ENCODE measurements at places on chromosomes 1 and 21. TPM values are rescaled to one million over a fixed set of nuclear protein-coding genes. Genes with fewer than 3 reads are reported as not detected.

Gene TMEM52
- 5.9 TPM for total RNA-seq

- H3K4me1 ChIP-seq, result no peaks in the 10 kb centered on the region
- H3K27me3 ChIP-seq, result no peaks in the 10 kb centered on the region
- no peak overlapping the region for H3K27ac ChIP-seq
- no peak for DNase-seq
These were observed 206.4 kb upstream of the SGIP1 start for GRCh38 chr1:66327588-66327987.

- H3K4me1 ChIP-seq, result no peaks in the 10 kb centered on the region
- no peak overlapping the region for H3K27ac ChIP-seq
- H3K4me3 ChIP-seq, result no peak overlapping the region
- no peaks in the 10 kb centered on the region for H3K27me3 ChIP-seq
- DNase-seq, result no peak
These were observed 55.9 kb upstream of the SPOCD1 start for GRCh38 chr1:31871703-31872102.

DNA sequence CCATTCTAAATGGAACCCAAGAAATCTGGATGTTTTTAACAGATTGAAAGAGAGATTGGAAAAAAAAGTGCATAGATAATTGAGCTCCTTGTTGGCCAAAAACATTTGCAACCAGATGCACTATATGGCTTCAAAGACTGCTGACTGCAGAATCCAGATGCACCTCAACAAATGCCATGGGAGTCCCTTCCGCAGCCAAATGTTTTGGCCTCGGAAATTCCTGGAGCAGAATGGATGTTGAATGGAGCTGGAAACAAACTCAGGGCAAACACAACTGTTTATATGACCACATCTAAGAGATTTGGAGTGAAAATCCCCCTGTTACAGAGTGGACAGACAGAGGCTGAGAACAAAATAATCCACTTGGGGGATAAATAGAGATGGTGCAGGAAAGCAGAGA is 285.0 kb upstream of the NFIA start:
- H3K4me1 ChIP-seq, result no peaks in the 10 kb centered on the region
- no peak for DNase-seq

GRCh38 chr21:28714777-28715464 is 277.8 kb downstream of the LTN1 start:
- no peak overlapping the region for H3K27ac ChIP-seq
- H3K36me3 ChIP-seq, result no peaks in the 10 kb centered on the region
- no peaks in the 10 kb centered on the region for H3K27me3 ChIP-seq
- no peaks in the 10 kb centered on the region for H3K4me1 ChIP-seq
- no peak for DNase-seq

DNA sequence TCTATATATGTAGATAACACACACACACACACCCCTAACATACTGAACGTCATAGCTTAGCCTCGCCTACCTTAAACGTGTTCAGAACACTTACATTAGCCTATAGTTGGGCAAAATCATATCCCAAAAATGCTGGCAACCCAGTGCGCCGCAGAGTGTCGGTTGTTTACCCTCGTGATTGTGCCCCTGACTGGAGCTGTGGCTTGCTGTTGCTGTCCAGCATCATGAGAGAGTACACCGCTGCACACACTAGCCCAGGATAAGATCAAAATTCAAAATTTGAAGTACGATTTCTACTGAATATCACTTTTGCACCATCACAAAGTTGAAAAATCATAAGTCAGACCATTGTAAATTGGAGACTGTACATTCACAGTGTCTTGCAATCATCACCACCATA is 73.1 kb upstream of the COG2 start:
- H3K27ac ChIP-seq, result no peak overlapping the region
- H3K27me3 ChIP-seq, result no peaks in the 10 kb centered on the region
- no peaks in the 10 kb centered on the region for H3K36me3 ChIP-seq
- peaks cover 16% of the 10 kb centered on the region for H3K4me1 ChIP-seq
- H3K4me3 ChIP-seq, result no peak overlapping the region

Gene KCNJ9
- total RNA-seq, result not detected

Gene IFNLR1
- 1.7 TPM for total RNA-seq

Gene TSACC
- total RNA-seq, result not detected

- DNase-seq, result no peak
- H3K36me3 ChIP-seq, result no peaks in the 10 kb centered on the region
- peaks cover 40% of the 10 kb centered on the region for H3K4me1 ChIP-seq
These were observed 42.7 kb downstream of the POU2F1 start for GRCh38 chr1:167263344-167263743.

DNA sequence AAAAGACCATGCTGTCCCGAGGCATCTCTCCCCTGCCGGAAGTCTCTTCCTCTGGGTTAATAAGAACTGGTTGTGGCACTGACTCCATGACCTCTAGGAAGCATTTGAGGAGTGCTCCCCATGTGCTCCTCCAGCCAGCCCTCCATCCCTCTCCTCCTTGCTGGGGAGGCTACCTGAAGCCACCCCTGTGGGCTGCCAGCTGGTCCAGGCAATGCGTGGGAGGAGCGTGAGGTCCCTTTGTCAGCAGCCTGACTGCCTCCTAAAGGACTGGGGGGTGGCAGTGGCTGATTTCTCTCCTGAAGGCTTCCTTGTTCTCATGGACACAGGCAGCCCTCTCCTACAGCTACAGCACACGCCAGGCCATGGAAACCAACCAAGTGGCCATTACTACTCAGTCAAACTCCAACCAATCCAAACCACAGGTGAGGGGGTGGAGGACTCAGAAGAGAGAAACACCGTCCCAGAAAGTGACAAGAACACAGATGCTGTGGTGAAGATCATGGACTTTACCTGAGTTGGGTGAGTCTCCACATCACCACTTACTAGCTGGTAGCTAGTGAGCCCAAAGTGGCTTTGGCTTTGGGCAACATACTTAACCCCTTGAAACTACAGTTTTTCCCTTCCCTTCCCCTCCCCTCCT is 35.2 kb downstream of the NENF start:
- H3K36me3 ChIP-seq, result no peaks in the 10 kb centered on the region
- DNase-seq, result no peak
- no peak overlapping the region for H3K27ac ChIP-seq
- peaks cover 29% of the 10 kb centered on the region for H3K4me1 ChIP-seq
- H3K4me3 ChIP-seq, result no peak overlapping the region
- H3K27me3 ChIP-seq, result no peaks in the 10 kb centered on the region

- H3K27me3 ChIP-seq, result no peaks in the 10 kb centered on the region
- H3K27ac ChIP-seq, result no peak overlapping the region
- H3K4me3 ChIP-seq, result no peak overlapping the region
- no peak for DNase-seq
- H3K36me3 ChIP-seq, result no peaks in the 10 kb centered on the region
These were observed 72.5 kb downstream of the RUNX3 start for GRCh38 chr1:24857507-24858133.

Gene ADCY10
- not detected for total RNA-seq

- no peaks in the 10 kb centered on the region for H3K4me1 ChIP-seq
- no peak for DNase-seq
- no peak overlapping the region for H3K4me3 ChIP-seq
- H3K27me3 ChIP-seq, result no peaks in the 10 kb centered on the region
- no peaks in the 10 kb centered on the region for H3K36me3 ChIP-seq
These were observed 109.7 kb upstream of the CACYBP start for GRCh38 chr1:174890024-174890423.

- no peak overlapping the region for H3K27ac ChIP-seq
- H3K36me3 ChIP-seq, result no peaks in the 10 kb centered on the region
- DNase-seq, result no peak
- H3K4me3 ChIP-seq, result no peak overlapping the region
- no peaks in the 10 kb centered on the region for H3K27me3 ChIP-seq
These were observed 79.0 kb upstream of the NFASC start for GRCh38 chr1:204791453-204792353.

DNA sequence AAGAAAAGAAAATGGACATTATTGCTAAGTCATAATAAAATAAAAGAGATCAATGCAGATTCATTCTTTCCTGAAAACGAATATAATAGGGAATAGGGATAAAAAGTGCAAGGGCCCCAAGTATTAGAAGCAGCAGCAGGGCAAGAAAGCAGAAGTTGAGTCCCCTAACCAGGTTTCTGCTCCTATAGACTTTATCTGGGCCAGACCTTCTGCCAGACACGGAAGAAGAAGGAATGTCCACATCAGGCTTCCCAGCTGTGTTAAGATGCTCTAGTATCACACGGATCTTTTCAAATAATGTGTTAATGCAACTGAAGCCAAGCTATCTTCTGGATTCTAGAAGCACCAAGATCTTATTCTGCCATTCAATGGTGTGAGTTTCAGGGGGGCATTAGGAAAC is 26.9 kb downstream of the CD244 start:
- no peak overlapping the region for H3K4me3 ChIP-seq
- H3K4me1 ChIP-seq, result no peaks in the 10 kb centered on the region
- H3K27me3 ChIP-seq, result no peaks in the 10 kb centered on the region
- no peak overlapping the region for H3K27ac ChIP-seq

DNA sequence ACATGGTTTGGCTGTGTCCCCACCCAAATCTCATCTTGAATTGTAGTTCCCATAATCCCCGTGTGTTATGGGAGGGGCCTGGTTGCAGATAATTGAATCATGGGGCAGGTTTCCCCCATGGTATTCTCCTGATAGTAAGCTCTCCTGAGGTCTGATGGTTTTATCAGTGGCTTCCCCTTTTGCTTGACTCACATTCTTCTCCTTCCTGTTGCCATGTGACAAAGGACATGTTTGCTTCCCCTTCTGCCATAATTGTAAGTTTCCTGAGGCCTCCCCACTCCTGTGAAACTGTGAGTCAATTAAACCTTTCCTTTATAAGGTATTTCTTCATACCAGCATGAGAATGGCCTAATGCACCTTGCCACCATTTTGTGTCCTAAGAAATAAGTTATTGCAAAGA is 415.0 kb downstream of the COL11A1 start:
- DNase-seq, result no peak
- no peak overlapping the region for H3K27ac ChIP-seq
- H3K4me3 ChIP-seq, result no peak overlapping the region

- H3K4me3 ChIP-seq, result no peak overlapping the region
- H3K4me1 ChIP-seq, result no peaks in the 10 kb centered on the region
- H3K27ac ChIP-seq, result no peak overlapping the region
- H3K36me3 ChIP-seq, result no peaks in the 10 kb centered on the region
These were observed 86.3 kb upstream of the SOD1 start for GRCh38 chr21:31573217-31573616.

- H3K27ac ChIP-seq, result no peak overlapping the region
- H3K4me1 ChIP-seq, result peaks cover 23% of the 10 kb centered on the region
- DNase-seq, result no peak
- H3K27me3 ChIP-seq, result no peaks in the 10 kb centered on the region
These were observed 180.6 kb upstream of the EDN2 start for GRCh38 chr1:41664861-41665640.

- DNase-seq, result no peak
- no peaks in the 10 kb centered on the region for H3K27me3 ChIP-seq
- no peak overlapping the region for H3K27ac ChIP-seq
- H3K4me3 ChIP-seq, result no peak overlapping the region
- no peaks in the 10 kb centered on the region for H3K36me3 ChIP-seq
These were observed 13.8 kb upstream of the LDLRAP1 start for GRCh38 chr1:25529518-25530185.

- no peak overlapping the region for H3K4me3 ChIP-seq
- no peak overlapping the region for H3K27ac ChIP-seq
- DNase-seq, result no peak
- no peaks in the 10 kb centered on the region for H3K27me3 ChIP-seq
- peaks cover 4% of the 10 kb centered on the region for H3K4me1 ChIP-seq
- H3K36me3 ChIP-seq, result no peaks in the 10 kb centered on the region
These were observed 46.8 kb downstream of the PTPRU start for GRCh38 chr1:29282924-29283803.

Gene GUCA2B
- total RNA-seq, result not detected

GRCh38 chr1:66022904-66023620 is 230.4 kb downstream of the PDE4B start:
- no peaks in the 10 kb centered on the region for H3K27me3 ChIP-seq
- no peak overlapping the region for H3K27ac ChIP-seq
- H3K4me3 ChIP-seq, result no peak overlapping the region
- no peak for DNase-seq
- no peaks in the 10 kb centered on the region for H3K4me1 ChIP-seq

DNA sequence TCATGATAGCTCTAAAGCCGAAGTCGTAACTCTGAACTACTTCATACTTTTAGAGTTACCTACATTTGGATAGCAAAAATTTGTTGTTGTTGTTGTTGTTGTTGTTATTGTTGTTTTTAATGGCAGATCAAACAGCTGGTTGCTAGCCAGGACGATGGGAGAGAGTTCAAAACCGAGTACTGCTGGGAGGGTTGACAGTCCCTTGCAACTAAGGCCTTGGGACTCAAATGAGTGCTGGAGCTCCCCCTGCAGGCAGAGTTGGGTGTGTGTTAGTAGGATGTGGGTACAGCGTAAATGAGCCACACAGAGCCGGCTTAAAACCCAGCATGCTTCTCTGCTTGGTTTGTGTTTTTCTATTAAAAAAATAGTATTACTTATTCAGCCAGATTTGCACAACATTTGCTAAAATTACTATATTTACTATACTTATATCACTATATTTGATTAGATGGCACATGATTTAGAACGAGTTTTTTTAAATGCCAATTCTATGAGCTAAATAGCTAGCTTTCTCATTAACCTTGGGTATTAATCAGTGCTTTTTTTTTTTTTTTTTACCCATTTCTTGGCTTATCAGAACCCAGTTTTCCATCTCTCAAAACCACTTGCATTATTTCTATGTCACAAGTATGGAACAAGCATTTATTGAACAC is 129.2 kb upstream of the SYT6 start:
- no peaks in the 10 kb centered on the region for H3K4me1 ChIP-seq
- H3K36me3 ChIP-seq, result no peaks in the 10 kb centered on the region
- no peak for DNase-seq
- H3K27me3 ChIP-seq, result no peaks in the 10 kb centered on the region

DNA sequence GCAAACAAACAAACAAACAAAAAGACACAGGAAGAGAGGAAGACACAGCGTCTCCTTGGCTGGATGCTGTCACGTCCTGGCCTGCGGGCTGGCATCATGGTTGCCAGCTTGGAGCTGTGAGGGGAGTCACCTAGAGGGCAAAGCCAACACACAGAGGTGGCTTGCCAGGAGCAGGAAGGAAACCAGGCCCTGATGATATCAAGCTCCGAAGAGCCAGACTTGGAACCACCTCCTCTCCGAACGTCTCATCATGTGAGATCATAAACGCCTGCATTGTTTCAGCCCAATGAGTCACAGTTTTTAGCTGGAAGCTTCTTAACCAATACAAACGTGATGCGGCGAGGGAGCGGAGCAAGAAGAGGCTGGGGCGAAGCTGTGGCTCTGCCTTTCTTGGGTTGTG is 8.7 kb downstream of the PLA2G2D start:
- no peaks in the 10 kb centered on the region for H3K27me3 ChIP-seq
- H3K4me3 ChIP-seq, result no peak overlapping the region
- peaks cover 22% of the 10 kb centered on the region for H3K4me1 ChIP-seq
- no peak for DNase-seq

Gene FMN2
- not detected for total RNA-seq

- H3K36me3 ChIP-seq, result no peaks in the 10 kb centered on the region
- no peaks in the 10 kb centered on the region for H3K4me1 ChIP-seq
- no peaks in the 10 kb centered on the region for H3K27me3 ChIP-seq
- DNase-seq, result no peak
- no peak overlapping the region for H3K27ac ChIP-seq
These were observed 44.1 kb downstream of the UCK2 start for GRCh38 chr1:165871311-165872067.

GRCh38 chr21:39843916-39844315 is 23.3 kb upstream of the PCP4 start:
- H3K4me3 ChIP-seq, result no peak overlapping the region
- H3K4me1 ChIP-seq, result no peaks in the 10 kb centered on the region
- no peak for DNase-seq
- no peak overlapping the region for H3K27ac ChIP-seq
- no peaks in the 10 kb centered on the region for H3K36me3 ChIP-seq

Gene TEDDM1
- total RNA-seq, result not detected

GRCh38 chr1:26496861-26497260 is 24.6 kb downstream of the HMGN2 start:
- H3K4me1 ChIP-seq, result no peaks in the 10 kb centered on the region
- DNase-seq, result no peak
- H3K4me3 ChIP-seq, result no peak overlapping the region
- no peaks in the 10 kb centered on the region for H3K27me3 ChIP-seq
- no peak overlapping the region for H3K27ac ChIP-seq
- H3K36me3 ChIP-seq, result no peaks in the 10 kb centered on the region

Data from vagina (tissue), 2 donors.